Stimulated activated CD8-positive, alpha-beta memory T cell treated with anti-CD3 and anti-CD28 coated beads, Interleukin-15, amount 100 ng/mL, for 48 hours (primary cell): ENCODE measurements at places on chromosomes 7 and 10.

DNA sequence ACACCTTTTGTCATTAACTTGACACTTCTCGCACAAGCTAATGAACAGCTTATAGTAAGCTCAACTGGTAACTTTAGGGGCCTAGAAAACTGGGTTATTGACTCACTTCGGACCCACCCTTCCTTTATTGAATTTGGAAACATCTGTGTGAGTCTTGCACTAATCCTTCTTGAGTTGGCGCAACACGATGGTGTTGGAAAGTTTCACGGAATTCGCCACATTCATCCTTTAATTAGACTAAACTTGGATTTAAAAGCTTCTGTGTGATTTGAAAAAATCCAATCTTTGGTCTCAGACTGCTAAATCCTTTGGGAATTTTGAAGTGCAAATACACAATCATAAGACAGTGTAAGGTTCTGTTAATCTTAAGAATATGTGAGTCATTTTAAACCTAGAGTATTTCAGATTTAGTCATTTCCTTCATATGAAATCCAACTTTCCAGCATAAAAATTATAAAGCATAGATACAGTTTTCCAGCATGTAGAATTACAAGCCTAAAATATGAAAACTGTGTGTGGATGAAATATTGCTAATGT lies 15.1 kb downstream of the FZD8 start:
- no peak for DNase-seq

DNA sequence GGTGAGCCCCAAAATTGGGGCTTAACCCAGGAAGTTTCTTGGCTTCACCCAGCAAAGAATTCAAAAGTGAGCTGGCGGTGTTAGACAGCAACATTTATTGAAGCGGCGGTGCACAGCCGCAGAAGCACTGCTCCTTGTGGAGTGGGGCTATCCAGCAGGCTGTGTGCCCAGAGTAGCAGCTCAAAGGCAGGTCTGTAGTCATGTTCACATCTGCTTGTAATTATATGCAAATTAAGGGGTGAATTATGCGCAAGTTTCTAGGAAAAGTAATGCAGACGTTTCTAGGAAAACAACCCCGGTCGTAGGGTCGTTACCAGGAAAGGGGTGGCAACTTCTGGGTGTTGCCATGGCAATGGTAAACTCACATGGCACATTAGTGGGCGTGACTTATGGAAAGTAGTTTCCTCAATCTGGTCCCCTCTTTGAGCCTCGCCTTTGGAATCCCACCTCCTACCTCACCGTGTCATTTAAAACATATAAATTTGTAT lies 13.7 kb upstream of the KBTBD2 start:
- peak; percentile 67 for DNase-seq

GRCh38 chr7:103573479-103574058 lies 127.6 kb upstream of the SLC26A5 start:
- DNase-seq = no peak

DNA sequence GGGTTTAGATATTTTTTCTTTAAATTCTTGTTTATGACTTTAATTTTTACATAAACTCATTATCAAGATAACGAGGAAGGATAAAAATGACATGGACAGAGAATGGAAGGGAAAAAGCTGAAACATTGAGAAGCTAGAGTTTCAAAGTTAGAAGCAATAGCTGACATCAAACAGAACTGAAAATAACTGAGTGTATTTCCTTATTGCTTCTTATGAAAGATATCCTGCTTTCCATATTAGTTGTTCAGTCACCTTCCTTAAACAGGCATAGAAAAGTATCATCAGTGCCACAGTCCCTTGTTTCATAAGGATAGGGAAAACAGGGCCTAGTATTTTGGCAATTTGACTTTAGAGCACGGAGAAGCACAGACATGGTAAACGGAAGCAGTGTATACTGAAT lies 460.5 kb upstream of the GHITM start:
- DNase-seq = no peak

DNA sequence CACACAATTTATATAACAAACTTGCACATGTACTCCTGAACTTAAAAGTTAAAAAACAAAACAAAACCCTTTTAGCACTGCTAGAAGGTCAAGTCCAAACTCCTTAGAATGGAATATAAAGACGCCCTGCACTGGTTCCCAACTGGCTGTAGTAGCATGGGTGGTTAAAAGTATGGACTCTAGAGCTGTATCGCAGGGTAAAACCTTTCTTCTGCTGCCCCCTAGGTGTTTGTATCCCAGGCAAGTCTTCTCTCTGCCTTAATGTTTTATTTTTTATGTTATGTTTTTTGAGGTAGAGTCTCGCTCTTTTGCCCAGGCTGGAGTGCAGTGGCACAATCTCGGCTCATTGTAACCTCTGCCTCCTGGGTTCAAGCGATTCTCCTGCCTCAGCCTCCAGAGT lies 35.2 kb downstream of the LSMEM1 start:
- no peak for DNase-seq

- peak; percentile 0 for DNase-seq
Observed at GRCh38 chr10:121069061-121069850, 218.1 kb downstream of the WDR11 start.

DNA sequence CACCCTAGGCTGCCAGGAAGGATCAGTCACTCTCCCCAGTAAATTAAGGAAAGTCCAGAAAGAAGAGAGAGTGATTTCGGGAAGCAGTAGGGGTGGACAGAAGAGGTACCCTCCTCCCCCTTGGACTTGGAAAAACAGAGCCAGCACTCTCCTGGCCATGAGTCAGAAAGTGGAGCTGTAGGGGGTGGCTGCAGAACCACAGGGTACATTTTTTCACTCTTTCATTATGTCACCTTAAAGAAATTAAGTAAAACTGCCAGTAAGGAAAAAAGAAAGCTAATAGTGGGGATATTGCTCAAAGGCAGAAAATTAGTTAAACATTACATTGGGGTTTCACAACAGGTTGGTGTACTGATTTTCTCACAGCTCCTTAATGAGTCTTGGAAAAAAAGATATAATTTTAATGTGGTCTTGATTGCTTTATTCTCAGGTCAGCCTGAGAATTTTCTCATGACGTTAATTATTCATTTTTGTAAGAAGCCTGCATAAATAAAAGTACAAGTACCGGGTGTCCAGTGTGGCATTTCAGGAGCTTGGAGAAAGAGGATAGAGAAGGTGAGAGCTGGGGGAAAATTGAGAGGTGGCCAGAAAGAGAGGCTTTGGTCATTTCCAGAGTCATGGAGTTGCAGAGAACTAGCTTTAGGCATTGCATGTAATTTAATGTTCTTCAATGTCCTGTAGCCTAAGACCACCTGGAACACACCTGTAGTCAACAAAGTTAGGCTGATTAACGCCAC lies 23.2 kb upstream of the AOAH start:
- no peak for DNase-seq

DNA sequence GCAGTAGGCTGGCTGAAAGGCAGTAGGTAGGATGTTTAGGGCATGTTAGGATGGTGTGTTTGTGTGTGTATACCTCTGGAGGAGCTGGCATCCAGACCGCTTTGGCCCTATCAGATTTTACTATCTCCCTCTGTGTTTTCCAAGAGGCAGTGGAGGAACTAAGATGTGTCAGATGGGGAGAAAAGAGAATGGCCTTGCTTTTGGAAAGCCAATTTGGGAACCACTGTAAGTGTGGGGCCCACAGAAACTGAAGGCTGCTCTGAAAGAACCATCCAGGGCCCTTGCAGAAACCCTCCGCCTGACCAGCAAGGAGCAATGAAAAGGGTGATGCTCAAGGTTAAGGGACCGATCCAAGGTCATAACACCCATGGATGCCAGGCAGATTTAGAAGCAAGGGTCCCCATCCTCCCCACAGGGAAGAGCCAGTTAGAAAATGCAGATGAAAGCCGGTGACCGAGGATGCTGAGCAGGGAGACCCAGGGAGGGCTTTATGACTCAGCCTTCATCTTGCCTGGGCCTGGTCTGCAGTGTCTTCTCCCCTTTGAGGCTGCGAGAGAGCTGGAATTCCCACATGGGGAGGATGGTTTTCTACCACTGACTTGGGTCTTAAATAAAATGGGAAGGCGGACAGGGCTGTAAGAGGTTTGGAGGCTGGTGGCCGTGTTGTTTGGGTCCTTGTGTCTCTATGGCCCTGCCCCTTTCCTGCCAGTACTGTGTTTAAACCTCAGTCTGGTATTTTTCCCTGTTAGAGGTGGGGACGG lies 275.8 kb downstream of the LRMDA start:
- DNase-seq = no peak

DNA sequence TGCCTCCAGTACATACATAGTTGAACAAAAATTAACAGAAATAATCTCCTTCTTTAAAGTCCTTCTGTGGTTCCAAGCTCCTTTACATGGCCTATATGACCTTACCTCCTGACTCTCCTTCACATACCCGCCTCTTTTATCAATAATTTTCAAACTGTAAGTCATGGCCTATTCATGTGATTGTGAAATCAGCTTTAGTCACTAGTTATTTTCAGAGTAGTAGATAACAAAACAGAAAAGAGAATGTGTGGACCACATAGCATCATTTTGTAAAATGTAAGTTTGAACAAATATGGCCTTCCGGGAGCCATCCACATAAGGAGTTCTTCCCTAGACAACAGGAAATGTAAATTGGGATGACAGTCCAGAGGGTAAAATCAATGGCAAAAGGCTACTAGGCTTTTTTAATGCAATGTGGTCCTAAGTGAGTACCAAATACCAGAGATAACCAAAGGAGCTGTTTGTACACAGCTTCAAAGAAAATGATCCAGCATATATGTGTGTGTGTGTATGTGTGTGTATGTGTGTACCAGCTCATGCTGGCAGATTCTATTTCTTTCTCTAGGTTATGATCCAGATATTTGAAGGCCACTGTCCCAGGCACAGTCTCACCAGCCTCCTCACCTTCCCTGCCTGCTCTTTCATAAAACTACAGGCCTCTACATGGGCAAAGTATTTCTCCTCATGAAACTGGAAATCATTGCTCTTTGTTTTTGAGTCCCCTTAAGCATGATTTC lies 12.3 kb upstream of the FAM133B start:
- no peak for DNase-seq

GRCh38 chr7:79332091-79332490 lies 121.4 kb downstream of the MAGI2 start:
- no peak for DNase-seq

GRCh38 chr7:88398459-88398858 lies 91.8 kb upstream of the STEAP4 start:
- DNase-seq = no peak

DNA sequence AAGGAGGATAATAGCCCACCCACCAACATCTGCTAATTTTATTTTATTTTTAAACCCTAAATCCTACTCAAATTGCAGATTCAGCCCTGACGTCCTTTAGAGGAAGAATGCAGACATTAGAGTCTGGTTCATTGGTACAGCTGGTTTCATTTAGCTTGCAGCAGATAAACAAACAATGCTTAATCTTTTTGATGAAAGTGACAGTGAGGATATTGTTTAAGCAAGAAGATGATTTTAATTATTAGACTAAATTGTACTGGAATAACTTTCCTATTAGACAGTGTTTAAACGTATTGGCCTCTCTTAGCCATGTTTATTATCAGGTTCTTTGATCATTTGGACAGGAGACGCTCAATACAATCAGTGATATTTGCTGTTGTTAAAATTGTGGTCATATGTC lies 164.8 kb downstream of the CDK14 start:
- no peak for DNase-seq

DNA sequence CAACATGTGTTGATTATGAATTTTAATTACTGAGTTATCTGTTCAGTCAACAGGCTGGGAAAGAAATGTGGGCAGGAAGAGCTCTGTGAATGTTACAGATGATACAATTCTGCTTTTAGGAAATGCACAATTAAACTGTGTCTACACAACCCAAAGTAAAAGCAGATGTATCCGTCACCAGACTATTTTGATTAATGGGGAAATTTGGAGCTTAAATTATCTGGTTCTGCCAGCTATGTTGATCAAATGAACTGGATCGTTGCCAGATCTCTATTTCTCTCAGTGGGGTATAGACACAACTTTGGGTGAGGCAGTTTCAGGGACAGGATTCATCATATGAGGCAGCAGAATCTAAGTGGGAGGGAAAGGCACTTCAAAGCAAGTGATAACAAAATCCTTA lies 136.5 kb downstream of the NEUROD6 start:
- no peak for DNase-seq

GRCh38 chr10:59315465-59315864 lies 46.9 kb downstream of the FAM13C start:
- no peak for DNase-seq

GRCh38 chr7:146961617-146962016 lies 845.0 kb downstream of the CNTNAP2 start:
- no peak for DNase-seq

- DNase-seq = no peak
Observed at GRCh38 chr7:151157645-151158329, 9.7 kb downstream of the GBX1 start.

DNA sequence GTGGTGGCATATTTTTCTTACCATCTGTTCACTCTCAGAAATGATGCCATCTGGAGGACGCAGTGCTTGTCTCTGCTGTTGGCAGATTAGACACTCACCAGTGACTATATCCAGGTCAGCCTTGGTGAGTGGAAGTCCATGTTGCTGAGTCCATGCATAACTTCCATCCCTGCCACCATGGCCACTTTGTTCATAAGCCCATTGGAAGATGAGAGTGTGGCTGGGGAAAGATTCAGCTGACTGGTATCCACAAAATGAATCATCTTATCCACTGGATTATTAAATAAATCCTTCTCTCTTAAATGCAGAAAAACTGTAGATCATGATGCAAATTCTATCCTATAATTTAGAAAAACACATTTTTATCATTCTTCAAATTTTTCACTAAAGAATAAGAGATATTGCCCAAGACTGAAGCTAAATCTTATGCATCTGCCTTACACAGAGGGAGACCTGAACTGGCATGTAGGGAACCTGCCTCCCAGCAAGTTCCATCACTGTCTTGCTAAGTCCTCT lies 726.9 kb downstream of the TNS3 start:
- DNase-seq = no peak

GRCh38 chr10:77231884-77232610 lies 405.6 kb downstream of the KCNMA1 start:
- DNase-seq = no peak

DNA sequence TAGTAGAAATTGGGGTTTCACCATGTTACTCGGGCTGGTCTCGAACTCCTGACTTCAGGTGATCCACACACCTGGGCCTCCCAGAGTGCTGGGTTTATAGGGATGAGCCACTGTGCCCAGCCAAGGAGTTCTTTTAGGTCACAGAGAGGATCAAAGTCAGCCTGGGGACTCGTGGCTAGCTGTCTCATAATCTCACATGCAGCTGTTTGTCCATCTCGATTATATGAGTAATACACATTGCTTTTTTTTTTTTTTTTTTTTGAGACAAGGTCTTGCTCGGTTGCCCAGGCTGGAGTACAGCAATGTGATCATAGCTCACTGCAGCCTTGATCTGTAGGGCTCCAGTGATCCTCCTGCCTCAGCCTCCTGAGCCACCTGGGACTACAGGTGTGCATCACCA lies 2.2 kb downstream of the IFT22 start:
- no peak for DNase-seq

DNA sequence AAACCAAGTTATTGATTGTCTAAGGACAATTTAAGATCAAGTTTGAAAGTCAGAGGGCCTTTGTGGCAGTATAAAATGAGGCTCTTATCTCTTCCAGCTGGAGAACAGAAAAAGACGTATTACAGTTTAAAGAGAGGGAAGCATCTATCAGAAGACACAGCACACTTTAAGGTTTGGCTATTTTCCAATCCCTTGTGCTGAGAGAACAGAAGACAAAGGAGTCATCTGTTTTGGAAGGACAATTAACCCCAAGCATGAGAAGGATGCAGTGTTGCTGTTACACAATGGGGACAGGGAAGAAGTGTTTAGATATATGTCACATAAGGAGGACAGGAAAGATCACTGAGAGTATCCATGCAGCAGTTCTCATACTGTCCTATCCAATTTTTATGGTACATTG lies 1224.2 kb upstream of the SORCS1 start:
- no peak for DNase-seq
